ENCODE measurements at places on chromosomes 3 and 15.

DNA sequence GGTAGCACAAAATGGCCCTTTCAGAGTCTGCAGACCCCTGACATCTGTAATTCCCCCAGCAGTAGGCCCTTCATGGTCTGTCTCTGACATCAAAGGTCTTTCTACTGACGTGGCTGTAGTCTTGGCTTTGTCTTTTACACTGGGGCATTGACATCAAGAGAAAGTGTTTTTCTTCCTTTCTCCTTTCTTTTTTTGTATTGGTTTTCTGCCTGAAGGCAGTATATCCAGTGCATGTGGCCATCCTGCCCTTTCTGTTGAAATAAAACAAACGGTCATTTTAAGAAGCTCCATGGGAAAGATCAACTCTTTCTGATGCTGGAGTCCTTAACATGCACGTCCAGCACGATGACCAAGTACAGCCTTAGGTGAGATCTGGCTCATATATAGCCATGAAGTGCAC is 106.8 kb upstream of the SAMMSON start:
- DNase-seq = no peak

DNA sequence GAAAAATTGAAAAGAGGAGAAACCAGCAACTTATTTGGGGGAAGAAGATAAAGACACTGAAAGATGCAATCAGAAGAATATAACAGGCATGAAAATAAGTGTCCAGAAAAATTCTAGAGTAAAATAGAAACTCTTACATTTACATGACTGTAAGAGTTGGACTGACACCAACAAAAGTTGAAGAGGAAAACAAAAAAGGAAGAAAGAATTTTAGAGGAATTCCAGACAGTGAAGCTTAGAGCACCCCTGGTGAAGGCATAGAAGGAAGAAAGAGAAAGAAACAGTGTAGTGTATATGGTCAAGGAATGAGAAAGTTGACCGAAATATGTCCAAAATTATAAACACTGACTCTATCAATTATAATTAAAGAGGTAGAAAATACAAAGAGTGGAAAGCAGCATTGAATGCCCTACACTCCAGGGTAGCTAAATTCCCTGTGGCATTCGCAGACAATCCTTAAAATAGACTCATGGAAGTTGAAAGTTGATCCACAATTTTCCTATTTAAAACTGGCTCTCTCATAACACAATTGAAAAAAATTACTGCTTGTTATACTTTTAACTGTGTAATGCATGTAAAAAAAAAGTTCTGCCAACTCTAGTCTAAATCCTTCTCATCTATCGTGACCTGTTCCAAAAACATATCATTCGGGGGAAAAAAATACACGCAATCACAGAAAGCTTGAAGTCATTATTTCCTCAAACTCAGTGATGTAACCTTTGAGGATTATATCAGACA is 102.6 kb upstream of the ABI3BP start:
- no peak for DNase-seq

DNA sequence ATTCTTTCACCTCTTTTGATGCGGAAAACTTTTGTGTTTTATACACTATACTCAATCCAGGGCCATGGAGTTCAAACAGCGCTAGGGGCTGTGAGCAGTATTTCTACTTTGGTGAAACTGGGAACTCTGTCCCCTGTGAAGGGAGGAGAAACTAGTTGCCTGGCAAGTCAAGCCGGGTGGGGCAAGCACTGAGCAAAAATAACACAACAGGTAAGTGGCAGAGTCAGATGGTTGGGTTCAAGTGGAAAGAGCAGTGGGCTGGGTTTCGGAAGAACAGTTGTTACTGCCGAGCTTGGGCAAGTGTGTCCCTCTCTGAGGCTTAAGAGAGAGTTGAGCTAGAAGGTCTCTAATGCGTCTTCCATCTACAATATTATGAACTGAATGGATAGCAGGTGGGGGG is 59.7 kb upstream of the ROPN1 start:
- no peak for DNase-seq

GRCh38 chr3:188701485-188701969 is 470.2 kb upstream of the TPRG1 start:
- no peak for DNase-seq

- no peak for DNase-seq
Measured at GRCh38 chr15:36988947-36989346, 111.4 kb downstream of the MEIS2 start.

DNA sequence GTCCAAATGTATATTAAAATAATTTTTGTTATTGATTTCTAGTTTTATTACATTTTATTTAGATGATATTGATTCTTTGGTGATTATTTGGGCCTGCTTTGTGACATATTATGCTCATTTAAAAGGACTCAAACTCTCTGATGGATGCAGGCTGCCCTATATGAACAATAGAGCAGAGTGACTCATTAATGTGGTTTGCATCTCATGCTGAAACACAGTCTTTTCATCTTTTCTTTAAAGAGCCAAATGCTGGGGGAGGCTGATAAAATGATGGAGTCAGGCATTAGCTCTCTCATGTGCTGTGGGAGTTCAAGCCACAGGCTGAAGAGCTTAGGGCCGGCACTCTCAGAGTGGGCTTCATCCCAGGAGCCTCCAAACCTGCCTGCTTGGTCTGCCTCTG is 7.2 kb downstream of the PLA1A start:
- no peak for DNase-seq
